ENCODE measurements at places on chromosomes 5 and 9. TPM values are rescaled to one million over a fixed set of nuclear protein-coding genes. Genes with fewer than 3 reads are reported as not detected.

DNA sequence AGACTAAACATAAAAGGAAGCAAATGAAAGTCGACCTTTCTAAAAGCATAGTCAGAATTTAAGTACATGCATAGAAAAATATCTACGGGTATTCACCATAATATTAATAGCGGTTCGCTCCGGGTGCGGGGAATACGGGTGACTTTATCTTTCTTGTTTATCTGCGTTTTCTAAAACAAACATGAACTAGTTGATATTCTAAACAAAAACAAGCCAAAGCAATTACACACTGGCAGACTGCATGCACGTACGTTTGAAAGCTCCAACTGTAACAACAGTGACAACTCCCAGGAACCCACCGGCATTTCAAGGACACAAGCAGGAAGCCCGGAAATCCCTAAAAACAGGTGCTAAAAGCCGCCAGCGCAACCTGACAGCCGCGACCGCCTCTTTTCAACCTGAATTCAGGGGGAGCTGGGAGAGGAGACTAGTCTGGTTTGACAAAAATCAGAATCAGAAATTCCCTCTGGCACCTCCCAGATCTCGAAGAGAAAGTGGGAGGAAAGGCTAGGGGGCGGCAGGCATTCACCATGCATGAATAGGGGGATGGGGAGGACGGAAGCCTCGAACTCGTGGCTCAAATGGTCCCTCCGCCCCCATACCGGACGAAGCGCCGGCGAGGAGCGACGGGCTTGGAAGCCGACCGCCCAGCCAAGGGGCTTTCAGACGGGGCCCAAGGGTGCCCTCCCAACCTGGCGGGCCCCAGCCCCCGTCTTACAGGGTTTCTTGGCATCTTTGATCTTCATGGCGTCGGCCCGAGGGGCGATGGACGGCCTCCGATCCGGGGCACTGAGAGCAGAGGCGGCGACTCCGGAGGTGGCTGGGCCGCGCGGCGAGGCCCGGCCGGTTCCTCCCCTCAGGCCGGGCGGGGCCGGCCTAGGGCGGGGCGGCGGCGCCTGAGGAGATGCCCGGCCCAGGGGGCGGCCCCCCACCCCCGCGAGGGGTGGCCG lies at the start of gene PANK3:
Gene PANK3 (minus strand): TSS at position 831 of the 950 bp plus-strand sequence. CDS start 85 bp downstream, at position 746.
- H3K4me3 ChIP-seq: peak within 1 kb of the TSS; percentile 89
- peaks cover 15% of the 10 kb centered on the region for H3K4me1 ChIP-seq
- H3K27ac ChIP-seq: peak within 1 kb of the TSS; percentile 95
- no peaks in the 10 kb centered on the region for H3K36me3 ChIP-seq
- H3K27me3 ChIP-seq: no peaks in the 10 kb centered on the region
- DNase-seq: peak; percentile 74

- no peak overlapping the region for H3K27ac ChIP-seq
- no peaks in the 10 kb centered on the region for H3K27me3 ChIP-seq
- H3K4me1 ChIP-seq: no peaks in the 10 kb centered on the region
- no peak overlapping the region for H3K4me3 ChIP-seq
- H3K36me3 ChIP-seq: no peaks in the 10 kb centered on the region
- DNase-seq: no peak
Measured at GRCh38 chr5:56327809-56328208, 94.7 kb upstream of the ANKRD55 start.

DNA sequence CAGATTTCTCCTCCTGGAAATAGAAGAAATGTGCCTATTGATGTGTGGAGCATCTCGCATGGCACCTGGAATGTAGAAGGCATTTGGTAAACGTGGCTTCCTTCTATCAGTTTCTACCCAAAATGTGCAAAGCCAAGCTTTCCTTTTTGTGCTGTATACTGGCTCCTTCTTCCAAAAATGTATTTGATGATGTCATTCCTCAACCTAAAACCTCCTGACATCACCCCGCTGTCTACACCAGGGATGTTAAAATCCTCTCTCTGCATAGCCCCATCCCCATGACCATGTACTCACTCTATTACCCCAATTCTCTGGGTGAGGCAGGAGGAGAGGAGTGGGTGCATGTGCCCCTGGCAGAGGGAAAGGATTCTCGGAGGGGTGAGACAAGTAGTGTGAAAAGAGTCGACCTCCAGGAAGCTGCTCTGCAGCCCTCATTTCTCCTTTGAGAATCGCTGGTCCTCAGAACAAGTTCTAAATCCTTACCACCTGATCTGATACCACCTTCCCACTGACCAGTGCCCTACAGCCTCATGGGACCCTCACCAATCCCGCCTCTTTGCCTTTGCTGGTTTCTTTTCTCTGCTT lies 11.7 kb upstream of the MED10 start:
- DNase-seq: no peak
- no peaks in the 10 kb centered on the region for H3K36me3 ChIP-seq
- H3K27me3 ChIP-seq: peaks cover 22% of the 10 kb centered on the region
- no peaks in the 10 kb centered on the region for H3K4me1 ChIP-seq
- H3K27ac ChIP-seq: no peak overlapping the region
- H3K4me3 ChIP-seq: no peak overlapping the region

DNA sequence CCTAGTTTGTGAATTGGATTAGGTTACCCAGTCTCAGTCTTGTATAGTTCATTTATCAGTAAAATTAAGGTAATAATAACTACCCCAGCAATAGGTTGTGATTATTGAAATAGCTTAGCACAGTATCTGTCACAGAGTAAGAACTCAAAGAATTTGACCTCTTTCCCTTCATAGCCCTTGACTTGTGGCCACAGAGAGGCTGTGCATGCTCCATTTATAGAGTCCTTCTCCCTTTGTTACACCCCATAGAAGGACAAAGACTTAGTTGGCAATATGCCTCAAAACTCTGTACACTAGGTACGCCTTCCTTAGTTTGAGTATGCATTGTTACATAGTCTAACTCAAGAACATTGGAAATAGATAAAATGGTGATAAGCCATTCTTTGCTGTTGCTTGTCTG lies 257.2 kb downstream of the KCTD16 start:
- no peaks in the 10 kb centered on the region for H3K27me3 ChIP-seq
- no peak overlapping the region for H3K4me3 ChIP-seq

The PCA3 gene
- total RNA-seq: 0.16 TPM

DNA sequence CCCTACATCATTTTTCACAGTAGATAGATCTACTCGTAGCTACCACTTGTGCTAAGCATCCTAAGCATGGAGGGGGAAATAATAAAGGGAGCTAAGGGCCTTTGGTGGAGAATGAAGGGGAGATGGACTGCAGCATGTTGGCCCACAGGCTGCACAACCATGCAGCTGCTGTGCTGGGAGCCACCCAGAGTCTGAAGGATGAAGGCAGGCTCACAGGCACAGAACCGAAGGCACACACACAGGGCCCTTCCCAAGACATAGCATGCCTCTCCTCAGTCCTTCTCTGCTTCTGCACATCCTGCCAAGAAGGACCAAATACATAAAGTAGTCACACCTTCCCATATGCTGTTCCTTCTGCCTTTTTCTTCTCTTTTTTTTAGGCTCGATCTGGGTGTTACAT lies 6.6 kb downstream of the FAM193B start:
- H3K27ac ChIP-seq: peak overlapping the region; percentile 20
- H3K27me3 ChIP-seq: no peaks in the 10 kb centered on the region
- no peak overlapping the region for H3K4me3 ChIP-seq
- no peak for DNase-seq
- no peaks in the 10 kb centered on the region for H3K36me3 ChIP-seq

DNA sequence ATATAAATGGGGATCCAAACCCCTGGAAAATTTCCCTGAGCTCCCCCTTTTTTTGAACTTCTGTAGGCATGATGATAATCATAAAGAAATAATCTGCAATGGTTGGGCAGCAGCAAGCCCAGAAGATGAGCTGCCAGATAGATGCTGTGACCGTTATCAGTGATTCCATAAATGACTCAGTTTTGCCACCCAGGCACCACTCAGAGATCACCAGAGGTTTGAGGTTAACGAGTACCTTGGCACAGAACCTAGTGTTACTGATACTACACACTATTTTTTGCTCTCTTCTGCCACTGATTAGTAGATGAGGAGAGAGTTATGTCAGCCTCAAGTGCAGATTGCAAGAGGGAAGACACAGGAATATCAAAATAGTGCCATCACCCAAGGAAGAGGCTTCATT lies 199.3 kb upstream of the PTGER4 start:
- no peaks in the 10 kb centered on the region for H3K36me3 ChIP-seq
- no peak for DNase-seq
- no peak overlapping the region for H3K4me3 ChIP-seq
- H3K4me1 ChIP-seq: no peaks in the 10 kb centered on the region
- H3K27me3 ChIP-seq: no peaks in the 10 kb centered on the region

- no peak overlapping the region for H3K27ac ChIP-seq
- no peaks in the 10 kb centered on the region for H3K36me3 ChIP-seq
- peaks cover 15% of the 10 kb centered on the region for H3K27me3 ChIP-seq
- DNase-seq: no peak
- H3K4me3 ChIP-seq: no peak overlapping the region
Measured at GRCh38 chr9:130283539-130284248, 18.1 kb downstream of the HMCN2 start.

The MEIKIN gene
- 1.5 TPM for total RNA-seq

GRCh38 chr9:94938384-94938783 lies 211.9 kb downstream of the AOPEP start:
- DNase-seq: no peak
- no peak overlapping the region for H3K27ac ChIP-seq
- H3K4me1 ChIP-seq: peaks cover 25% of the 10 kb centered on the region

DNA sequence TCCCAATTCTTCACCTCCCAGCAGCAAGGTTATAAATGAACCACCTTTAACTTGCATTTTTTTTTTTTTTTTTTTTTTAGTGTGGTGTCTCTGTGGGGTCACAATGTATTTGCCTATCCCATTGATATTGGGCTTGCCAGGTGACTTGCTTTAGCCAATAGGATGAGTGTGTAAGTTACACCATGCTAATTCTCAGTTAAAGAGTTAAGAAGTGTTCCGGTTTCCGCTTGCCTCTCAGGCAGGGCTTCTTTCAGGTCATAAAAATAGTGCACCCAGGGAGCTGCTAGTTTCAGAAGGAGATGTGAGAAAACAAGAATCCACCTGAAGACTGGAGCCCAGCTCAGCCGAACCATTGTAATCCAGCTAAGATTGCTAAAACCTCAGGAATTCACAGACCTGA lies 84.2 kb upstream of the PTPRD start:
- no peaks in the 10 kb centered on the region for H3K4me1 ChIP-seq
- H3K36me3 ChIP-seq: no peaks in the 10 kb centered on the region
- no peak overlapping the region for H3K27ac ChIP-seq
- no peak overlapping the region for H3K4me3 ChIP-seq
- DNase-seq: no peak

The PRRX2 gene
- 5.6 TPM for total RNA-seq

- DNase-seq: no peak
- no peak overlapping the region for H3K4me3 ChIP-seq
- H3K4me1 ChIP-seq: no peaks in the 10 kb centered on the region
- H3K27me3 ChIP-seq: peaks cover 8% of the 10 kb centered on the region
Measured at GRCh38 chr5:60718166-60718892, 18.4 kb upstream of the DEPDC1B start.

DNA sequence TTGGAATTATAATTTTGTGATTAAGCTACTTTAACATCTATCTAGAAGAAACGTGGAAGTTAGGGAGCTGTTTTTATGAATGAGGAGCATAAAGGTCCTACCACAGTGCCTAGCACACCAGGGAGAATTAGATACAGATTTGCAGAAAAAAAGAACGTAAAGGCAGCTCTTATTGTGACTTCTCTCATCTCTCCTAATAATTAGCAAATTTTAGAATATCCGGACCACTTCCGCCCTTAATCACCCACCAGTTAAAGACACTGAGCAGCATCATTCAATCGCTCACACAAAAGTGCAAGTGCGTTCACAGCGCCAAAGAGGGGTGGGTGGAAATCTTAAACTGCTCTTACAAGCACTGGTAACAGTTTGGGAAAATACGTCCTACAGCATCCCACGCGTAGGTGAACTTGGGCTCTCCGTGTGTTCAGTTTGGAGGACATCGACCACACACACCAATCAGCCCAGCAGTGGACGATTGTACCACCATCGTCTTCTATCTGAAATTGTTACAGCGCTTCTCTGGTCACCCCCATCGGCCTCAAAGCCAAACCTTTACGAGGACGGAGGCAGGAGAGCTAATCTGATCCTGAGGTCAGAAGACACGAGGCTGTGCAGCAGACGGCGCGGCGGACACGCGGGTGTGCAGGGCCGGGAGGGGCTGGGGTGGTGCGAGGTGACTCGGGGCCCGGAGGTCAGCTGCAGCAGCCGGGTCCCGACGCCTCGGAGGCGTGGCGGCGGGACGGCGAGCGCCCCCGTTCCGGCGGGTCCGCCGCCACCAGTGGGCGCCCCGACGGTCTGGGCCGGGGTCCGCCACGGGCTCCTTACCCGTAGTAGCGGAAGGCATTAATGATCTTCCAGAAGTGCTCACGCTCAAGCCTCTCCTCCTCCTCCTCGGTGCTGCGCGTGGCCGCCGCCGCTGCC lies 646 bp downstream of the CARNMT1 start:
- peak; percentile 58 for DNase-seq
- H3K4me1 ChIP-seq: peaks cover 10% of the 10 kb centered on the region
- H3K4me3 ChIP-seq: peak overlapping the region; percentile 82
- H3K36me3 ChIP-seq: no peaks in the 10 kb centered on the region

DNA sequence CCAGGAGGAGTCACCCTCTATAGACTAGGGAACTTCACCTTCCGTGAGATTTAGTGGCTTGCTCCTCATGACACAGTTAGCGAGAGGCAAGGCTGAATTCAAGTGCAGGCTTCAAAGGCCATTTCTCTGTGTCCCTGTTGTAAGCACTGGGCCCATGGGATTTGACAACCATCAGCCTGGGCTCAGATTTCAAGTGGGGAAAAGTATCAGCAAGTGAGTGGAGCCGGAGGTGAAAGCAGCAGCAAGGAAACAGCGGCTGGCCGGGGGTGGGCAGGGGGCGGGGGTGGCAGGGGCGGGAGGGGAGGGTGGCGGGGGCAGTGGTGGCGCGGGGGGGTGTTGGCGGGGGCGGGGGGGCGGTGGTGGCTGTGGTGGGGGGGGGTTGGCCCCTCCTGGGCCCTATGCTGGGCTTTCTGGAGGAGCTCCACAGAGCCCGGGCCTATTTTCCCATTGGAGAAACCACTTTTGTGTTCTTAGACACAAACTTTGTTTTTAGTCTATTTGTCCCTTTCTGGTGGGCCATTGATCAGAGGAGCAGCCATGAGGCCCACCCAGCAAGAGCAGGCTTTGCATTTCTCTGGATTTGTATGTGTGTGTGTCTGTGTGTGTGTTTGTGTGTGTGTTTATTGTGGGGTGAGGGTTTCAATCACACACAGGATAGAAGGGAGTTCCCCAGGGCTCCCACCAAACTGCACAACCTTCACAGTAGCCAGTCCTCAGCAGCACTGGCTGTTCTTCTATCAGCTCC lies 165.4 kb upstream of the RAI14 start:
- no peaks in the 10 kb centered on the region for H3K27me3 ChIP-seq
- H3K4me3 ChIP-seq: no peak overlapping the region
- no peak overlapping the region for H3K27ac ChIP-seq

GRCh38 chr9:89527084-89527483 lies 29.2 kb upstream of the SEMA4D start:
- no peaks in the 10 kb centered on the region for H3K36me3 ChIP-seq
- H3K4me3 ChIP-seq: no peak overlapping the region
- H3K27me3 ChIP-seq: no peaks in the 10 kb centered on the region
- peak; percentile 85 for DNase-seq
- no peak overlapping the region for H3K27ac ChIP-seq

- H3K27ac ChIP-seq: no peak overlapping the region
- H3K36me3 ChIP-seq: no peaks in the 10 kb centered on the region
- H3K27me3 ChIP-seq: peaks cover 23% of the 10 kb centered on the region
- DNase-seq: no peak
- H3K4me1 ChIP-seq: peaks cover 18% of the 10 kb centered on the region
Measured at GRCh38 chr5:139742173-139742903, 53.3 kb upstream of the PSD2 start.

GRCh38 chr5:169394371-169394770 lies 93.4 kb upstream of the SLIT3 start:
- H3K27ac ChIP-seq: no peak overlapping the region
- H3K4me3 ChIP-seq: no peak overlapping the region
- no peaks in the 10 kb centered on the region for H3K4me1 ChIP-seq
- DNase-seq: no peak
- H3K27me3 ChIP-seq: no peaks in the 10 kb centered on the region

All from left lung (tissue), 14 donors.